Stimulated activated naive B cell treated with anti-CD40 and anti-IgM and Interleukin-4, amounts not matched to agents 10 μg/mL and 1 μg/mL and 100 μg/mL, for 72 hours (primary cell): ENCODE measurements at places on chromosomes 4 and X.
A peak's percentile ranks its signal among the peaks of the same experiment; 100 is the strongest.

- H3K27me3 ChIP-seq = no peaks in the 10 kb centered on the region
- H3K4me3 ChIP-seq = no peak overlapping the region
- no peak for DNase-seq
- H3K4me1 ChIP-seq = peaks cover 34% of the 10 kb centered on the region
Measured at GRCh38 chr4:68572653-68573170, 3.4 kb downstream of the UGT2B17 start.

GRCh38 chrX:46180258-46180687, 364.9 kb downstream of the ZNF674 start:
- DNase-seq = peak; percentile 11
- H3K27me3 ChIP-seq = no peaks in the 10 kb centered on the region
- no peak overlapping the region for H3K27ac ChIP-seq
- H3K4me3 ChIP-seq = no peak overlapping the region
- H3K4me1 ChIP-seq = no peaks in the 10 kb centered on the region

DNA sequence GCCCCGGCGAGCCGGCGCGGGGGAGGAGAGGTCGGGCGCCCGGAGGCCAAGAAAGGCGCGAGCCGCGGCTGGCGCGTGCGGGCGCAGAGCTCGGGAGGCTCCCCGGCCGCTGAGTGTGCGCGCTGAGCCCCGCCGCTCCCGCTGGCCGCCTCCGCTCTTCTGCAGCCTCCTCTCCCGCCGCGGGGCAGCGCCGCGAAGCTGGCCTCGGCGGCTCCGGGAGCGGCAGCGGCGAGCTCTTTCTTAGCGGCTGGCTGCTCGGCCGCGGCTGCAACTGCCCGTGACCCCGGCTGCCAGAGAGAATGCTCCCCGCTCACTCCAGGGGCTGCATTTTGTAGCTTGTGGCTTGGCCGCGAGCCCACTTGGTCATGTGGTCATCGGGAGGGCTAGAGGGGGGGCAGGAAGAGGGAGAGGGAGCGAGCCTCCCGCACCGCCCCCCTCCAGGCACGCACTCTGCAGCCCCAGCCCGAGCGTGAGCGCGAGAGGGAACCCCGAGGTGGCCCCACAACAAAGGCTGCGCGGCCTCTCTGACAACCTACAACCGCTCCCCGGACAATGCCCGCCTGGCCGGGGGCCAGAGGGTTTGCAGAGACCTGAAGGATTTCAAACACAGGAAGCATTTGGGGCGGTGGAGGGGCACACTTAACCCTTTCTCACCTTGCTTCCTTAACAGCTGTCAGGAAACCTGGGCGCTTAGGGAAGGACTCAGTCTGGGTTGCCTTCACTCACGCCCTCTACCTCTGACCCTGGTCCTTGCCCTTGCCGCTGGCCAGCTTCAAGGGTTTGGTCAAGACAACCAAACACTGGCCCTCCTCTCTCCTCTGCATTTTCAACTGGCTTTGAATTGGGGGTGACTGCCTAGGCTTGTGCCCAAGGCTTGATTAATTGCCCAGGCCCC, at the start of gene APLN:
APLN (minus strand) TSS at position 305 of the 895 bp plus-strand sequence. CDS start 326 bp downstream, outside the sequence.
- H3K27me3 ChIP-seq = peaks cover 37% of the 10 kb centered on the region
- H3K4me1 ChIP-seq = peaks cover 7% of the 10 kb centered on the region
- no peak for DNase-seq
- no peak within 1 kb of the TSS for H3K27ac ChIP-seq

DNA sequence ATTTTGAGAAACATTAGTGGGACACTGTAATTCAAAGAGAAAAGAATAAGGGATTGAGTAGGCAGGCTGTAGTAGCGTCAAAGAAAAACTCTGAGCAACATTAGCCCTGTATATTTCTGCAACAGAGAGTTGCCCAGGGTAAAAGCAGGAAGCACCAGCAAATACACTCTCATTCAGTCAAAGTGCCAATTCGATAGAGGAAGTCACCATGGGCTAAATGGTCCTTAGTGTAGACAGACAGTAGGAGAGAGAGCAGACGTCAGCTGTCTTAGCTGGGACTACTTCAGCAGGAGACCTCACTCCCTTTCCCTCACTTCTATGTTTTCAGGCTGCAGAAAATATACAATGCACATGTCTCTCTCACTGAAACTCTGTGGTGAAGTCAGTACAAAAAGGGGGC, 2073.8 kb upstream of the TENM3 start:
- no peak overlapping the region for H3K4me3 ChIP-seq
- no peaks in the 10 kb centered on the region for H3K36me3 ChIP-seq
- DNase-seq = no peak
- peaks cover 11% of the 10 kb centered on the region for H3K27me3 ChIP-seq
- H3K4me1 ChIP-seq = peaks cover 2% of the 10 kb centered on the region

DNA sequence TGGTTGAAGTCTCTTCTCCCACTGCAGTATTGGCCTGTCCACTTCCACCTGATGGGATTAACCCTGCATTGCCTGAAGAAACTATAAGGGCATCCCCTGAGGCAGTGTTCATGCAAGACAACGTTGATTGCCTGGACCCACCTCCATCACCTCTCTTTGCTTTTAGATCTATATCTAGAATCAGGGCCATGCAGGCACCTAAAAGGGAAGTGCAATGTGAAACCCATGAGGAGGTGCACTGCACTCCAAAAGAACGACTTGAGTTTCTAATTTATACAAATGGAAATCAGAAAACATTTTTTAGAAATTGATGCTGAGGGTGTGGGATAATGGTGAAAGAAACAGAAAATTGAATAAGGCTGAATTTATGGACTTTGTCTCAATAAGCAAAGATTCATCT, 694.4 kb downstream of the TRAM1L1 start:
- no peak for DNase-seq
- H3K27me3 ChIP-seq = no peaks in the 10 kb centered on the region
- H3K36me3 ChIP-seq = no peaks in the 10 kb centered on the region

DNA sequence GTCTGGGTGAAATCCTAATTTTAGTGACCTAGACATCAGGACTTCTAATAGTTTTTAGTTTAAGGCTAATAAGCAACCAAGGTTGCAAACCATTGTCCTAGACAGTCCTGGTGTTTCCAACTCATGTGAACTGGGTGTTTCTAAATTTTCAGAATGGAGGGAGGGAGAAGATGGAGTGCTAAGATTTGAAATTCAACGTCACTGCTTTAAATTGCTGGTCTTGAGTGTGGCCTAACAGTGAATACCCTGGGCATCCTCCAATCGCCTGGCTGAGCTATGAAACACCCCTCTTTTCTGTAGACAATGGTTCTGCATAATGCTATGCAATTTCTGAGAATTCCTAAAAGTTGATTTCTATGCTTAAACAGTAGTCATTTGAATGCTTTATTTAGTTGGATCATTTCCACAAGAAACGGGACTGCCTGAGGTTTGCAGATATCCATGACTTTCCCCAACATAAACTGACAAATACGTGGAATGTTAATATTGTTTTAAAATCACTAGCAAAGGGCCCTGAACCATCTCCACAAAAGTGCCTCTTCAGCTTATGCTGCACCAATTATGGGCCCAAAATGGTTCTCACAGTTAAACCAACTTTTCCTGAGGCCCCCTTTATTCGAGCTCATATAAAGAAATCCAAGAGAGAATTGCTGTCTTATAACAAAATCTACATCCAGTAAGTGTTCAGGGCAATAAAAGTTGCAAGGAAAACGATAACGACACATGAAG, 1.1 kb downstream of the FBXL5 start:
- peaks cover 53% of the 10 kb centered on the region for H3K4me1 ChIP-seq
- peak overlapping the region; percentile 97 for H3K4me3 ChIP-seq
- H3K27ac ChIP-seq = peak overlapping the region; percentile 94
- no peaks in the 10 kb centered on the region for H3K36me3 ChIP-seq

- no peak overlapping the region for H3K27ac ChIP-seq
- no peak overlapping the region for H3K4me3 ChIP-seq
- no peaks in the 10 kb centered on the region for H3K27me3 ChIP-seq
- no peaks in the 10 kb centered on the region for H3K4me1 ChIP-seq
Measured at GRCh38 chr4:159828687-159829086, 725.8 kb downstream of the RAPGEF2 start.

GRCh38 chrX:130108647-130109428, 1.5 kb downstream of the ELF4 start:
- peak overlapping the region; percentile 92 for H3K27ac ChIP-seq
- H3K4me1 ChIP-seq = peaks cover 23% of the 10 kb centered on the region
- H3K27me3 ChIP-seq = no peaks in the 10 kb centered on the region
- peak overlapping the region; percentile 93 for H3K4me3 ChIP-seq
- H3K36me3 ChIP-seq = peaks cover 11% of the 10 kb centered on the region

- no peak for DNase-seq
- H3K4me1 ChIP-seq = peaks cover 1% of the 10 kb centered on the region
- H3K27me3 ChIP-seq = no peaks in the 10 kb centered on the region
- H3K4me3 ChIP-seq = no peak overlapping the region
Measured at GRCh38 chr4:103136671-103137445, 37.2 kb upstream of the BDH2 start.

GRCh38 chrX:25084446-25084845, 68.7 kb upstream of the ARX start:
- peaks cover 7% of the 10 kb centered on the region for H3K27me3 ChIP-seq
- no peak overlapping the region for H3K4me3 ChIP-seq
- H3K27ac ChIP-seq = no peak overlapping the region
- peaks cover 1% of the 10 kb centered on the region for H3K36me3 ChIP-seq
- no peaks in the 10 kb centered on the region for H3K4me1 ChIP-seq

GRCh38 chrX:24925430-24925829, 90.3 kb downstream of the ARX start:
- no peak overlapping the region for H3K4me3 ChIP-seq
- no peaks in the 10 kb centered on the region for H3K4me1 ChIP-seq
- H3K27ac ChIP-seq = no peak overlapping the region
- DNase-seq = no peak
- H3K27me3 ChIP-seq = no peaks in the 10 kb centered on the region

- H3K27ac ChIP-seq = no peak overlapping the region
- H3K36me3 ChIP-seq = peaks cover 45% of the 10 kb centered on the region
- H3K4me1 ChIP-seq = peaks cover 20% of the 10 kb centered on the region
- H3K27me3 ChIP-seq = no peaks in the 10 kb centered on the region
Measured at GRCh38 chrX:10223781-10224180, 67.0 kb downstream of the CLCN4 start.

- H3K36me3 ChIP-seq = no peaks in the 10 kb centered on the region
- no peak for DNase-seq
- no peak overlapping the region for H3K27ac ChIP-seq
Measured at GRCh38 chrX:39766085-39766726, 331.6 kb downstream of the BCOR start.

DNA sequence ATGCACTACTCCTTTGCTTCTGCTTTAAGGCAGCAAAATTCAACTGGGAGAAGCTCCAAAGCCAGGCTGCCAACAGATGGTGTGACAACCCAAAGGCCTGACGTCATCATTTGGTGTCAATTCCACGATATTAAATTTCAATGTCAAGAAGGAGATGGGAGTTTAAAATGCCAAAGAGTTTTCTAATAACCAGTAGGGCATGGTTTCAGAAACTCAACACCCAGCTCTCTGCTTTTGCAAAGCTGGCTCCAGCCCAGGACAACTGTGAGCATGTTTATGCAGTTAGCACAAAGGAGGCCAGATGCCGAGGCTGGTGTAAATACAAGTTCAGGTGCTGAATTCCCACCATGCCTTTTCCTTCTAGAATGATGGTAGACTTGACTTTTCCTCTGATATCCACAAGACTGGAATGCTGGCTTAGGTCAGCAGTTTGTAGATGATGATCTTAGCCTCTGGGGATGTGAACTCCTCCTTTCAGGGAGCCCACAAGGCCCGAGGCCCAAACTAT, 67.3 kb downstream of the AFAP1 start:
- no peaks in the 10 kb centered on the region for H3K36me3 ChIP-seq
- H3K4me1 ChIP-seq = no peaks in the 10 kb centered on the region
- no peak overlapping the region for H3K27ac ChIP-seq
- H3K27me3 ChIP-seq = peaks cover 33% of the 10 kb centered on the region

- no peaks in the 10 kb centered on the region for H3K4me1 ChIP-seq
- H3K4me3 ChIP-seq = no peak overlapping the region
- H3K27ac ChIP-seq = no peak overlapping the region
- H3K27me3 ChIP-seq = peaks cover 2% of the 10 kb centered on the region
- H3K36me3 ChIP-seq = no peaks in the 10 kb centered on the region
Measured at GRCh38 chr4:113040793-113041192, 8.7 kb upstream of the ANK2 start.

GRCh38 chr4:133720001-133720400, 481.6 kb downstream of the PABPC4L start:
- no peaks in the 10 kb centered on the region for H3K4me1 ChIP-seq
- no peak for DNase-seq
- no peak overlapping the region for H3K27ac ChIP-seq
- no peak overlapping the region for H3K4me3 ChIP-seq

GRCh38 chrX:128698573-128699181, 646.5 kb upstream of the ACTRT1 start:
- H3K4me1 ChIP-seq = no peaks in the 10 kb centered on the region
- no peak overlapping the region for H3K27ac ChIP-seq
- no peaks in the 10 kb centered on the region for H3K36me3 ChIP-seq
- H3K27me3 ChIP-seq = no peaks in the 10 kb centered on the region
- DNase-seq = no peak

DNA sequence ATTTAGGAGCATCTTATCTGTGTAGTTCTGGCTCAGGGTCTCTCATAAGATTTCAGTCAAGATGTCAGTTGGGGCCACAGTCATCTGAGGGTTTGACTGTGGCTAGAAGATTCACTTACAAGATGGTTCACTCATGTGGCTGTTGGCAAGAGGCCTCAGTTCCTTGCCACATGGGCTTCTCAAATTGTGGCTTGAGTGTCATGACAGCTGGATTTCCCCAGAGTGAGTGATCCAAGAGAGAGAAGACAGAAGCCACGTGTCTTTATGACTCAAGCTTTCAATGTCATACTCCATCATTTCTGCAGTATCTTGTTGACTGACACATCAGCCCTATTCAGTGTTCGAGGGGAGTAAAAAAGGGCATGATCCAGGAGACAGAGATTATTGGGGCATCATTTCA, 131.3 kb upstream of the AP1S2 start:
- peaks cover 8% of the 10 kb centered on the region for H3K36me3 ChIP-seq
- peak overlapping the region; percentile 15 for H3K27ac ChIP-seq
- peaks cover 19% of the 10 kb centered on the region for H3K4me1 ChIP-seq

- peaks cover 5% of the 10 kb centered on the region for H3K27me3 ChIP-seq
- DNase-seq = no peak
Measured at GRCh38 chrX:47358387-47359065, 11.9 kb upstream of the ZNF157 start.

DNA sequence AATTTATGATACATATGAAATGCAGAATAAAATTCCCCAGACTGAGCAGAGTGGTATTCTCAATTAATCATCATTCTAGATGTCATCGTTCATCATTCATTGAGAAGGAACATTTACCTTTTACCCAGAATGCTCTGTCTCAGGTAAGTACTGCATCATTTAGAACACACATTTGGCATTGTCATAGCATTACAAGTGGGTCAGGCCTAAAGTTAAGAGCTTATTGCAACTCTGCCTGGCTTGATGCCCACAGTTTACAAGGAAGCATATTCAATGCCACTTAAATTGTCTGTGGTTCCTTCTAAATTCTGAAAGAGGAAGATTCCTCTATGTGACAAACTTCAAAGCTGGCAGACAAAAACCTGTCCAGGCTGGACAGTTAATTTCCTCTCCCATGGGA, 87.3 kb downstream of the CAMK2D start:
- no peaks in the 10 kb centered on the region for H3K27me3 ChIP-seq
- H3K36me3 ChIP-seq = peaks cover 26% of the 10 kb centered on the region
- H3K4me1 ChIP-seq = peaks cover 33% of the 10 kb centered on the region
- no peak for DNase-seq

GRCh38 chrX:28487818-28488217, 99.4 kb upstream of the IL1RAPL1 start:
- H3K27me3 ChIP-seq = no peaks in the 10 kb centered on the region
- DNase-seq = no peak
- no peak overlapping the region for H3K27ac ChIP-seq
- H3K4me1 ChIP-seq = no peaks in the 10 kb centered on the region
- H3K4me3 ChIP-seq = no peak overlapping the region

- no peak overlapping the region for H3K27ac ChIP-seq
- no peaks in the 10 kb centered on the region for H3K36me3 ChIP-seq
- no peak for DNase-seq
- H3K27me3 ChIP-seq = no peaks in the 10 kb centered on the region
- no peak overlapping the region for H3K4me3 ChIP-seq
- H3K4me1 ChIP-seq = no peaks in the 10 kb centered on the region
Measured at GRCh38 chr4:30924495-30924894, 204.3 kb downstream of the PCDH7 start.
